ENCODE measurements at places on chromosomes 4 and X. TPM values are rescaled to one million over a fixed set of nuclear protein-coding genes. Genes with fewer than 3 reads are reported as not detected.

DNA sequence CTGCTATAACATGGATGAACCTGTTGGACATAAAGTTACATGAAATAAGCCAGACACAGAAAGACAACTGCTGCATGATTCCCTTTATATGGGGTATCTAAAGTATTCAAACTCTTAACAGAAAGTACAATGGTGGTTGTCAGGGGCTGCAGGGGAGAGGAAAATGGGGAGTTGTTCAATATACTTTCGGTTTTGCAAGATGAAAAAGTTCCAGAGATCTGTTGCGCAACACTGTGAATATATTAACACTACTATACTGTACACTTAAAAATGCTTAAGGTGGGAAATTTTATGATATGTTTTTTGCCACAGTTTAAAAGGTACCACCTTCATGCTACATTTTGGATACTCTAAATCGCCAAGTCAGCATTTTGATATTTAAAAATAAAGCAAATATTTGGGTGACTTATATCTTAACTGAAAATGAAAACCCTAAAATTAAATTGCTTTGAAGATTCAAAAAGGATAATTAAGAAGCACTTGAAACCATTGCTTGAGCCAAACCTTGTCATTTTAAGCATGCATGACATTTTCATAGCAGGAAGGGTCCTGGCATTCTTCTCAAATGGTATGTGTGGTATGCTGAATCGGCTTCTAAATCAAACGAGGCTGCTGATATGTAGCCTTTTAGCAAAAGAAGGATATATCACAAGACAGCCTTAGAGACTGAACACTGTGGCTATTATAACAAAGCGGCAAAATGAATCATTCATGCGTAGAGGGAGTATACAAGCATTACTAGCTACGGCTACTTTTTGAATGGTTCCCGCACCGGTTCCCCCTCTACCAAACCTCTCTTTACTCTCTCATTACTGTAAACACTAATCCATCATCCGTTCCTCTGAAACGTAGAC lies 607.1 kb upstream of the DIPK2B start:
- no peaks in the 10 kb centered on the region for H3K27me3 ChIP-seq
- DNase-seq = no peak
- peaks cover 50% of the 10 kb centered on the region for H3K4me1 ChIP-seq

GRCh38 chrX:68878977-68879645 lies 50.3 kb downstream of the EFNB1 start:
- H3K27me3 ChIP-seq = no peaks in the 10 kb centered on the region
- no peak overlapping the region for H3K4me3 ChIP-seq
- no peak overlapping the region for H3K27ac ChIP-seq
- H3K36me3 ChIP-seq = no peaks in the 10 kb centered on the region
- H3K4me1 ChIP-seq = no peaks in the 10 kb centered on the region
- no peak for DNase-seq

DNA sequence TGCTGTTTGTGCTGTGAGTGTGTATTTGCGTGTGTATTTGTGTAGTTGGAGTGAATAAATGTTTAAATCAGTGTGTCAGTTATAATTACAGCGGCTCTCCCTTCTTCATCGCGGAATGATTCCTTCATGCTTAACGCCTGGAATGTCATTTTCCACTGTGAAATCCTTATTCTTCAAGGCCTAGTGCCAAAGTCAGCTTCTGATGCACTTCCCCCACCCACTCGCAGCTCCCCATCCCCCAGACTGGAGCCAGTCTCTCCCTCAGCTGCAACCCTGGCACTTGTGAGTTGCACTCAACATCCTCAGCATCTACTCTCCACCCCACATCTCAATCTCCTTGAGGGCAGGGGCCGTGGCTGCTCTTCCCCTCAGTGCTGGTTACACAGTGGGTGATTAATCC lies 583.0 kb downstream of the BCOR start:
- no peak for DNase-seq
- no peak overlapping the region for H3K27ac ChIP-seq
- no peaks in the 10 kb centered on the region for H3K4me1 ChIP-seq
- no peak overlapping the region for H3K4me3 ChIP-seq
- H3K36me3 ChIP-seq = no peaks in the 10 kb centered on the region
- no peaks in the 10 kb centered on the region for H3K27me3 ChIP-seq

GRCh38 chrX:69268611-69269010 lies 103.4 kb upstream of the PJA1 start:
- no peak overlapping the region for H3K27ac ChIP-seq
- H3K36me3 ChIP-seq = no peaks in the 10 kb centered on the region
- no peak overlapping the region for H3K4me3 ChIP-seq
- peaks cover 5% of the 10 kb centered on the region for H3K27me3 ChIP-seq
- no peaks in the 10 kb centered on the region for H3K4me1 ChIP-seq
- DNase-seq = no peak

GRCh38 chrX:16838202-16839066 lies 31.7 kb downstream of the RBBP7 start:
- DNase-seq = no peak
- H3K4me3 ChIP-seq = peak overlapping the region; percentile 44
- H3K27me3 ChIP-seq = no peaks in the 10 kb centered on the region
- H3K4me1 ChIP-seq = peaks cover 62% of the 10 kb centered on the region
- peaks cover 33% of the 10 kb centered on the region for H3K36me3 ChIP-seq
- peak overlapping the region; percentile 89 for H3K27ac ChIP-seq

Gene CRMP1
- total RNA-seq = 24.5 TPM

Gene POU3F4
- total RNA-seq = not detected

Gene EXOC1L
- not detected for total RNA-seq

Gene ARR3
- not detected for total RNA-seq

Gene RIPPLY1
- not detected for total RNA-seq
